ENCODE measurements at places on chromosomes 4 and X. TPM values are rescaled to one million over a fixed set of nuclear protein-coding genes. Genes with fewer than 3 reads are reported as not detected.

CABS1 gene
- not detected for total RNA-seq

PF4V1 gene
- not detected for total RNA-seq

OPHN1 gene
- 2.3 TPM for total RNA-seq

ERCC6L gene
- not detected for total RNA-seq

FAM9C gene
- total RNA-seq, result not detected

CT47B1 gene
- not detected for total RNA-seq

MAGEE1 gene
- total RNA-seq, result 2.3 TPM

CXCL11 gene
- total RNA-seq, result 0.52 TPM

SMIM31 gene
- 0.78 TPM for total RNA-seq

PLP1 gene
- total RNA-seq, result 0.78 TPM

- DNase-seq, result no peak
Observed at GRCh38 chr4:5114950-5115349, 63.7 kb downstream of the STK32B start.

DNA sequence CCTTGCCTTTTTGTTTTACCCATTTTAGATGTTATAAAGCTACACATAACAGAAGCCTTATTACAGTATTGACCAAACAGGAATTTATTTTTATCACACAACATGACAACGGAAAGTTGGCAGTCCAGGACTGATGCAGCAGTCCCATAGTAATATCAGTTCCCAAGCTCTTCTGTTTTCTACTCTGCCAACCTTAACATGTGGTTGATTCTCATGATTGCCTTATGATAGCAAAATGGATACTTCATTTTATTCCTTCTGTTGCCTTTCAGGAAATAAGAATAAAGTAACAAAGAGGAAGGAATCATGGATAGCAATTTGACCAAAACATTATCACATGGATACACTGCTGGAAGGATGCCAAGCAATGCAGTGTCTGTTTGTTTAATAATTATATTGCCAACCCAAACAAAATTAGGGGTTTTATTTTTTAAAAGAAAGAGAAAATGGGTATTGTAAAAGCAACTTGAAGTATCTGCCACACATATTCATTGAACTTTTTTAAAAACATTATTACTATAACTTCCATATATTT lies 275.7 kb downstream of the STPG2 start:
- DNase-seq, result no peak

DNA sequence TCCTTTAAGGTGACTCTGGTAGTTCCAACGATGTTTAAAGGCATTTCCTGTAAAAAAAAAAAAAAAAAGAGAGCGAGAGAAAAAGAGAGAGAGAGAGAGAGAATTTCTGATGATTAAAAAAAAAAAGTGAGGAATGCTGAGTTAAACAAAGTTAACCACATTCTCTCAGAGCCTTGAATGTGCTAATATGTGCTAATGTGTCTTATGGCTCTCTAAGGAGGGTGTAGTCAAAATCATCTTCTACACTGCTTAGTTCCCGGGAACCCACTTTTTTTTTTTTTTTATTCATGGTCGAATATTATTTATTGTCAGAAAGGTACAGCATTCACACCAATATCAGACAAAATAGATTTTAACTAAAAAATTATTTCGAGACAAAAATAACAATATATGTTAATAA lies 111.7 kb downstream of the SNCA start:
- no peak for DNase-seq

GRCh38 chrX:119693996-119694451 lies 1.1 kb upstream of the SEPTIN6 start:
- DNase-seq, result no peak

GRCh38 chr4:12110627-12111026 lies 681.9 kb upstream of the HS3ST1 start:
- no peak for DNase-seq

GRCh38 chr4:25805255-25805860 lies 57.4 kb downstream of the SEL1L3 start:
- no peak for DNase-seq

DNA sequence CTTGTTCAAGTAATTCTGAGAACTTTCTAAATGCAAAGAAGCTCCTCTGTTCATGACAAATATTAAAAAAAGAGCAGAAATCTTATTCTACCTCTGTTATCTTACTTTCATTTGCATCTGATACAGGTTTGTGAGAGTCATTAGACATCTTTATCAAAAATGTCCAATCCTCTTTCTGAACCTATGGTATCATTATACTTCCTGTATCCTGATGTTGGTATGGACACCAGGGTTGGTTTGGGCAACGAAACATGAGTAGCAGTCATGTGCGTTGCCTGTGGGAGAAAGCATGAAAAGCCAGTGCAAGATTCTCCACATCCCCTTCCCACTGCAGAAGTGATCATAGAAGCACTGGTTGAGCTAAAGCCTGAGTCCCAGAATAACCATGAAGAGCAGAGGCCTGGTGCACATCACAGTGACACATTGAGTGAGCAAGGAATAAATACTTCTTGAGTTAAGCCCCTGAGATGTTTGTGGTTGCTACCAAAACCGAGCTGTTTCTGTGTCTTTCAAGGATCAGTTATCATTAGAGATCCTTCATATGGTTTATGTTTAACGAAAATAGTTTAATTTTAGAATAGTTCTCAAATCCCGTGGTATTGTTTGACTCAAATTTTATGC lies 197.2 kb downstream of the BANK1 start:
- DNase-seq, result no peak

DNA sequence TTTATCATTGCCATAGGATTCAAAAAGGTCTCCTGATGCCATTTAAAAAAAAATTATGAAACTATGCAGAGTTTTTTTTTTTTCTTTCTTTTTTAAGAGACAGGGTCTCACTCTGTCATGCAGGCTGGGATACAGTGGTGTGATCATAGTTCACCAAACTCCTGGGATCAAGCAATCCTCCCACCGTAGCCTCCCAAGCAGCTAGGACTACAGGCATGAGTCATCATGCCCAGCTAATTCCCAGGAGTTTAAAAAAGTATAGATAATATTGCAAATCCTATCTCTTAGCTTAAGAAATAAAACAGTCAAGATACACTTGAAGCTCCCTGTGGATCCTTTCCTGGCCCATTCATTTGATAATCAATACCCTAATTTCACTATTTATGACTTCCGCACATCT lies 58.6 kb upstream of the PRSS48 start:
- no peak for DNase-seq

DNA sequence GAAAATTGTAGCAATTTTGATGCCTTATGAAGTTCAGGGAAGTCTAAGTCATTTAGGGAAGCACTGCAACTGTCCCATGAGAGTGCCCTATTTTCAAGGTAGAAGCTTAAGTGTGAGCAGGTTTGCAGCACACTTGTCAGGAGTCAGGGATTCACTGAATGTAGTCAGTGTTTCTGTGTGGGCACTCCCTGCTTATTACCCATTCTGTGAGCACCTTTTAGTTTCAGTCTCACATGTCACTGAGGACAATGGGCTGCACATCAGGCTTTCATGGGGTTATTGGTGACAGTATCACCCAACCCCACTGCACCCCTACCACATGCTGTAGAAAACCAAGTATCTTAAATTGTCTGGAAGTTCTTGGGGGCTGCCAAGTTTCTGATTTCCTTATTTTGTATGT lies 2.9 kb upstream of the CCNG2 start:
- no peak for DNase-seq

DNA sequence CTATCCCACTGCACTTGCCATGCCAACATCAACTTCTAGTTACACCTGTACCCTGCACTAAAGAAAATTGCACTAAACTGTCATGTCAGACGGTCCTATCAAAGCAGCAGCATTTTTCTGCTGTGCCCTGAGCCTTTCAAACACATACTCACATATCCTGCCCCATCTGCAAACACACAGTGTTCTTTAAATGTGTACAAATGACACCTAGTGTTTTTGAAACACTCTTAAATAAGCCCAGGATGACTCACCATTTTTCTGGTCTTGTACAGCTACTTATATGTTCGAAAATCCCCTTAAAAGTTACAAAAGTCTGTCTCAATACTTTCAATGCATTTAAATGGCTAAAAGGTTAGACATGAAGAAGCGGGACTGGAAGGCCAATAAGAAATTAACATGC lies 346.7 kb upstream of the PPARGC1A start:
- no peak for DNase-seq

DNA sequence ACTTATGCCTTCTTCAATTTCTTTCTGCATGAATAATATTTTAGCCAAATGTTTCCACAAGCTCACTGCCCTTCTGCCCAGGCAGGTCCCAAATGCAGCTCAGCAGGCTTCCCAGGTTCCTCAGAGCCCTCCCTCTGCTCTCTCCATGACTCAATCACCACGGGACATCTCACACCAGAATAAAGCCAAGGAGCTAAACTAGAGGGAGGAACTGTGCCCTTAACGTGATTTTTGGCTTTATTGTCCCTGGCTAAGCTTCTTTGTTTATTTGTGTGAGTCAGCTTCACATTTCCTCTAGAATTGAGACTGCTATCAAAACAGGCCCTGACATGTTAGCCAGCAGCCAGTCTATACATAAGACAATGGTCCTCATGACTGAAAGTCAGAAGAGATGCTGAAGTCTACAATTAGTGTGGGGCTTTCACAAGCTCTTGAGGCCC lies 186.4 kb upstream of the GALNT7 start:
- DNase-seq, result no peak

GRCh38 chr4:62053974-62054373 lies 853.8 kb downstream of the ADGRL3 start:
- no peak for DNase-seq

- DNase-seq, result no peak
Observed at GRCh38 chr4:156536661-156537060, 434.9 kb downstream of the PDGFC start.

DNA sequence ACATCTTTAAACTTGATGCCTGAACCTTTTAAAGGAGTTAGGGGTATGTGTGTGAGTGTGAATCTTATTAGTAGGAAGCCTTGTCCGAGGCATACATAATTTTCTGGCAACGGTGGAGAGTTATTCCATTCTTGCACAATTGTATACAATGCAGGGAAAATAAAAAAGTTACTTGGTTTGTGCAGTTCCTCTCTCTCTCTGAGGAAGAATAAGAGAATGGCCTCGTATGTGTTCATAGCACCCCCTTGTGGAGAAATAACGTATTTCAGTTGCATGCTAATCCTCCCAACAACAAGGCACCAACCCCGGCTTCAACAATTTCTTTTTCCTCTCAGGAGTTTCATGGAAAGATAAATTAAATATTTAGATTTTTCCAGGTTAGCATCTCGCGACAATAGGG lies 33.7 kb upstream of the FGF13 start:
- peak; percentile 25 for DNase-seq

DNA sequence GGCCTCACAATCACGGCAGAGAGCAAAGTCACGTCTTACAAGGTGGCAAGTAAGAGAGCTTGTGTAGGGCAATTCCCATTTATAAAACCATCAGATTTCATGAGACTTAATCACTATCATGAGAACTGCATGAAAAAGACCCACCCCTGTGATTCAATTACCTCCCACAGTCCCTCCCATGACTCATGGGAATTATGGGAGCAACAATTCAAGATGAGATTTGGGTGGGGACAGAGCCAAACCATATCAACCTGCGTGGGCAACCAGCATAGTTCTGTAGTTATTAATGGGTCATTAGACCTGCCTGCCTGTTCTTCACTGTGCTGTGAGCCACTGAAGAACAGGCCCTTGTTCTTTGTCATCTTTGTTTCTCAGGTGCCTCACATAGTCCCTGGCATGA lies 593.7 kb upstream of the BOD1L1 start:
- DNase-seq, result no peak

- DNase-seq, result no peak
Observed at GRCh38 chr4:157423526-157424020, 203.0 kb downstream of the GRIA2 start.

GRCh38 chr4:88022289-88022688 lies 14.9 kb downstream of the PKD2 start:
- DNase-seq, result no peak

GRCh38 chrX:69221239-69222102 lies 56.2 kb upstream of the PJA1 start:
- DNase-seq, result no peak

GRCh38 chr4:86203176-86203575 lies 156.7 kb downstream of the MAPK10 start:
- DNase-seq, result no peak

GRCh38 chrX:119145241-119145653 lies 17.6 kb upstream of the KIAA1210 start:
- no peak for DNase-seq

GRCh38 chr4:1249731-1250526 lies 999 bp upstream of the CTBP1 start:
- peak; percentile 54 for DNase-seq

DNA sequence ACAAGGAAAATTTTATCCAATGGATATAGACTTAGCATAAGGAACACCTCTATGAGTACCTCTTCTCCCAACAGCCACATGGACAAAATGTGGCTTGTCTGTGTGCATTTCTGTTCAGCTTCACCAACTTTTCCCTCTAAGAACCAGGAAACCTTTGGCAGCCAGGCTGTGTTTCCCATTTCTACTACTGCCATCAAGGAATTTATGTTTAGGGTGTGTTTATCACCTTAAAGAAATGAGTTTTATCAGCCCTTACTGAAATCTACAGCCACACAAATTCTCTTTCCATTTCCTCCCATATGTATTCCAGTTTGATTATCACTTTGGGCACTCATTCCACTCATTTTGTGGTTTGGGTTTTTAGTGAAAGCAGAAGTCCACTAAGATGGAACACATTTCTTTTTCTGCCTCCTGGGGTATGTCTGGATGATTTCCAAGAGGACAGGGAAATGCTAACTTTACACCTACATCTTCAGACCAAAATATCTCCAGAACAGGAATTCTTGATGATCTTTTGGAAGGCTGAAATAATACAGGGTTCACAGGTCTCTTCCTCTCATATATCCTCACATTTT lies 82.6 kb upstream of the MAOA start:
- no peak for DNase-seq

DNA sequence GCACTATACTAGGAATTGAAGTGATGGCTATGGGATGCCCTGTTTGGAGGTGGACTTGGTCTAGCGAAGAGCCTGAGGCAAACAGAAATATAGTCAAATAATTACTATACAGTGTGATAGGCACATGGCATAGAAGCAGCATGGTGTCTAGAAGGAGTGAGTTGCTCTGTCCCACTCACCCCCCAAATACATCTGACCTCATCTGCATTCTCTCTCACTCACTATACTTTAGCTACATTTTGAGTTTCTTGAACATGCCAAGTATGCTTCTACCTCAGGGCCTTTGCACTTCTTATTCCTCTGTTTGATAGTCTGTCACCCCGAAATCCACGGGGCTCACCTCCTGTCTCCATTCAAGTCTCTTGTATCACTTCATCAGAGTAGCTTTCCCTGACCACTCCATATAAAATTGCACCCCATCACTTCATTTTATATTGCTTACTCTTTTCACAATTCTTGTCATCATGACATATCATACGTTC lies 2.6 kb upstream of the FIP1L1 start:
- no peak for DNase-seq

DNA sequence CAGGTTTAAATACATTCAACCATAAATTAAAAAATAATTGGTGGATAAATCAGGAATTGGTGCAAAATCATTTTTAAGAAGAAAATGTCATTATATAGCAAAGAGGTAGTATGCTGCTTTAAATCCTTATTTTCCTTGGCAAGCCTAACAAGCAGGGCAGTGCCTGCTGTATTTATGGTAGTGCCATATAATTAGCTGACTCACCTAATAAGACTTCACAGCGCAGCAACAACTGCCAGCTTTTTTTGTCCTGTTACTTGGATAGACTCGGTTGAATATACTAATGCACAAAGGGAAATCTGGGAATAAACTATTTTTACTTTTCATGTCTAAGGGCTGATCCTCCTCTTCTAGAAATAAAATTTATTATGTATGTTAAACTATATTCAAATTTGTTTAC lies 99.1 kb downstream of the SNCA start:
- DNase-seq, result no peak

Measured in body of pancreas (tissue), 4 donors.